Esophagus squamous epithelium (tissue), 5 donors: ENCODE measurements at places on chromosomes 2 and 18.

- DNase-seq: no peak
These were observed 10.9 kb downstream of the ANKRD23 start for GRCh38 chr2:96832754-96833507.

DNA sequence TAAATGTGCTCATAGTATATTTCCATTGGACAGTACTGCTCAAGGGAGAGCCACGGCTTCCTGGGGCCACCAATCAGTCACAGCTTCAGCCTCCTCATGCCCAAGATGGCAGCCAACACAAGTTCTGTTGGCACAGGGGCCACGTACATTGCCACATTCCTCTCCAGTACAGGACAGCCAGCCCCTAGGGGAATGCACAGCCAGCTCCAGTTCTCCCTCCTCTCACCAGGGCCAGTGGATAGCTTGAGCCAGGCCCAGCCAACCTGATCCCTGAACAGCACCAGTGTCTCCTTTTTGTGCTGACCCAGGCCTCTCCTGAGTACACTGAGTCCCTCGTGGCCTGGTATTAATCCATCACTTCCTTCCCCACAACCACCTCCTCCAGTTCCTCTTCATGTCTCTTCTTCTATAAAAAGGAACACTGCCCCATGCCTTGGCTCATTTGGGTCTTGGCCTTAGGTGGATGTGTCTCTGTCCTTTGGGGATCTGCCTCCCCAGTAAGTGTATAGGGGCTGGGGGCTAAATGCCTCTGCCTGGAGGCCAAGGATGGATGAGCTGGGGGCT lies 168.7 kb downstream of the TNS1 start:
- no peak for DNase-seq

DNA sequence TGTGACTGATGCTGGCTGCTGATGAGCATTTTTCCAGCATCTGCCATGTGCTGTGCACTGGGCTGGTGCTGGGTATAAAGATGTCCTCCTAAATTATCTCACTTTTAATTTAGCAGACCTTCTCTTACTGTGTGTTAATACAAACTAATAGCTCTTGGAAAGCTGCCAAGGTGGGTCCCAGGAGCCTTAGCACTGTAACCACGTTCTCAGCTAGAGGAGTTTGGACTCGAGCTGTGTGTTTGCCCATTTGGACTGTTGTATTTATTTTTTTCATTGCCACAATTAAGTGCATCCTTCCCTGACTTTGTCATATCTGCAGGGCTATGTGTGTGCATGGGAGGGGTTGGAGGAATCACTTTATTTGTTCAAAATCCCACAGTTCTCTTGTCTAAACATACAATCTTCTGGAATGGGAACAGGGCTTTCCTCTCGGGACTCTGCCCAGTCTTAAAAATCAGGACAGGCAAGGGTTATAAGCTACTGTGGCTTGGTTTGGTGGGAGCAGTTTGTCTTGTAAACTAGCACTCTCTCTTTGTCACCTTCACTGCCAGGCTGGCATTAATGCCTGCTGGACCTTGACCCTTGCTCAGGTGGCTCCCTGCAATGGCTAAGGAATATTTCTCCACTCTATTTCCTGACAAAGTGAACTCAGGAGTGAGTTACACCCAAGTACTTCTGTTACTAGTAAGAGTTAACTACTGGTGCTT lies 129.7 kb upstream of the MGAT5 start:
- no peak for DNase-seq

GRCh38 chr18:39435209-39435608 lies 1869.6 kb upstream of the CELF4 start:
- no peak for DNase-seq

DNA sequence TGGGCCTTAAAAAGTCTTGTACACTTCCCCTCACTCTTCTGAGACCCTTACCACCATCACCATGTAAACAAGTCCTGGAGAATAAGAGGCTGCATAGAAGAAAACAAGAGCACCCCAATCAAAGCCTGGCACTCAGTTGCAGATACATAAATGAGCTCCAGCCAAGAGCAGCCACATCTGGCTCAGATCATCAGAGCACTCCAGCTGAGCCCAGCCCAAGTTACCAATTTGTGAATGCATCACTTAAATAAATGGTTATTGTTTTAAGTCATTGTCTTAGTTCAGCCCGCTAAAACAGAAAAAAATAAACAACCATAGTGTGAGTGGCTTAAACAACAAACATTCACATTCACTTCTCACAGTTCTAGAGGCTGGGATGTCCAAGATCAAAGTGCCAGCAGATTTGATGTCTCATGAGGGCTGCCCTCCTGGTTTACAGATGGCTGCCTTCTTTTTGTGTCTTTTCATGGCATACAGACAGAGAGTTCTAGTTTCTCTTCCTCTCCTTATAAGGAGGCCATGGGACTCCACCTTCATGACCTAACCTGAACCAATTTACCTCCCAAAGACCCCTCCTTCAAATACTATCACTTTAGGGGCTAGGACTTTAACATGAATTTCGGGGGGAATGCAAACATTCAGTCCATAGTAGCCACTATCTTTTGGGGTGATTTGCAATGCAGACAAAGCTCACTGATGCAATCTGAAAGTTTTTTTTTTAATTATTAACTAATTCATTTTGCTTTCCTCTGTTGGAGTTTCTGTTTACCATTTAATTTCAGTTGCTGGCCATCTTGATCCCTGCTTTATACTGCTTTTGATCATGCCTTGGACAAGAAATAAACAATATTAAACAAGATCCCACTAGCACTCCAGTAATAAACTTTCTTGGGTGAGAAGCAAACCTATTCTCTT lies 187.5 kb upstream of the ACVR2A start:
- DNase-seq: no peak

- DNase-seq: no peak
These were observed 62.1 kb upstream of the REL start for GRCh38 chr2:60819155-60819862.

GRCh38 chr2:219296142-219296541 lies 13.1 kb downstream of the PTPRN start:
- DNase-seq: no peak

DNA sequence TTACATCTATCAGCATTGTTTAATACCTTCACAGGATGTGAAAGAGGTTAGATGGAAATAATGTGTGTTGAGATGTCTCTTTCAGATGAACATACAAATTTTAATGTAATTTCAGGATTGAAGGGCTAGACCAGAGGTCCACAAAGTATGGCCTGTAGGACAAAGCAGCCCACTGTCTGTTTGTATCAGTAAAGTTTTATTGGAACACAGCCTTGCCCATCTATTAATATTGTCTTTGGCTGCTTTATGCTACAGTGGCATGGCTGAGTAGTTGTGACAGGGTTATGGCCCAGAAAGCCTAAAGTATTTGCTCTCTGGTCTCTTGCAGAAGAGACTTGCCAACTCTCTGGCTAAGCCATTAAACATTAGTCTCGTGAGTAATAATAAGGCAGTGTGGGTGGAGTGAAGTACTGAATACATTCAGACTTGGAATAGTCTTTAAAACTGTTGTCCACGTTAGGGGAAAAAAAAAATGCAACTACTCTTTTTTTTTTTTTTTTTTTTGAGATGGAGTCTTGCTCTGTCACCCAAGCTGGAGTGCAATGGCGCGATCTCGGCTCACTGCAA lies 74.5 kb upstream of the NOSTRIN start:
- no peak for DNase-seq

DNA sequence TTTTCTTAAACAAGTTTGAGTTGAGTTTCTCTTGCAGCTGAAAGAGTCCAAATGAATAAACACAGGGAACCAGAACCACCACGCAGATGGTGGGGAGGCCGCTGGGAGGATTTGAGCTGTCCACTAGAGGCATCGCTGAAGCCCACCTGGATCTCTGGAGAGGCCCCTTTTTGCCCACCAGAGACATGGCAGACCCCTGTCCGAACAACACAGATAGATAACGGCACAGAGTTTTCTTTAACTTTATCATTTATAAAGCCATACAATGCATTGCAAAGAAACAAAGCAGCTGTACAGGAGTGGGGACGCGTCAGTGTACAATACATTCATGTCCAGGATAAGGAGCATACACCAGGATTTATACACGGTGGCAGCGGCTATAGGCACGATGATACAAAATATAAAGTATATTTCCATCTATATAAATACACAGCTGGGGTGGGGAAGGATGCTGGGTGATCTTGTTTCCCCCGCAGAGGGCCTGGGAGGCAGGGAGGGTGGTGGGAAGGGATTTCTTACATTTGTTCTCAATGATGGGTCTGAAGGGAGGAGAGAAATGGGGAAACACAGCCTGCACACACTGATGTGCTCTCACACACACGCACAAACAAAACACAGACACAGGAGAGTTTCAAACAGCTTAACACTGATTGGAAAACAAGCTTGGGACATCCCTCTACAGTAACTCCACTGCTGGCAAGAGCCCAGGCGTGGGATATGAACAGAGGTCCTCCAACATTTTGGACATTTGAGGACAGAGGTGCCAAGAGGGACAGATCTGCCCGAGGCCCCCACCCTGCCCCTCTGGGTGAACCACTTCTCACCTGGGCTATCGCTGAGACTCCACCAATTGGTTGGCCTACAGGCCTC lies 203.0 kb downstream of the TNS1 start:
- no peak for DNase-seq

GRCh38 chr2:178205853-178206521 lies 11.7 kb downstream of the OSBPL6 start:
- DNase-seq: no peak

- no peak for DNase-seq
These were observed 194.4 kb upstream of the SPRED2 start for GRCh38 chr2:65626831-65627230.

DNA sequence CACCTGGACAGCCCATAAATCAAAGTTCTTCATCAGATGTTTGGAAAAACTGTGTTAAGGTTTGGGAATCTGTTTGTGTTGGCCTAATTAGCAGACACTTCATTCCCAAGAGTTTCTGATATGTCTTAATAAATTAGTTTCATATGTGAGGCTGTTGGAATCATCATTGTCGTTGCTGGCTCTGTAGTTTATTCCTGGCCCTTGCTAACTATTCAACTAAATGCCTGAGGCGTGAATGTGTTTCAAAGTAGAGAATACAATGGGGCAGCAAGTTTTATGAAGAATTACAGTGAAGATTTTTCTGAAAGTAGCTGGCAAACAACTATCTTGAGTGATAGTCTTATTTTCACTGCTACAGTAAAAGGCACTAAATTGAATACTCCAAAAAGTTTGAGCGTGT lies 141.1 kb downstream of the PARD3B start:
- no peak for DNase-seq

GRCh38 chr2:238970553-238971081 lies 122.7 kb downstream of the TWIST2 start:
- DNase-seq: no peak

DNA sequence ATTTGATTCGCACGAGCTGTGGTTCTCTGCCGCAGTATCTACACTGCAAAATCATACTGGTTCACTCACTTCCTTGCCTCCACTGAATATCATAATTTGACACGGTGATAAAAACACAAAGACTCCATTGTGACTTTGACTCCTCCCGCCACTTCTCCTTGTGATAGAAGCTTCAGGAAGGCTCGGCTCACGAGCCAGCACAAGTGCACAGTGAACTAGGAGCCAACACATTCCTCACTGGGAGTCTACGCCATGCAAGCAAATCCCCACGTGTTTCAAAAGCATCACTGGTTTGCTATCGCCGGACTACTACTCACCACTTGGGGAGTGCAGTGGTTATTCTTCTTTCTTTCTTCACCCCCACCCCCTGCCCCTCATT lies 293.3 kb upstream of the PARD3B start:
- DNase-seq: no peak

GRCh38 chr2:46701152-46701551 lies 214.5 kb downstream of the MCFD2 start:
- DNase-seq: no peak

GRCh38 chr18:60279391-60279790 lies 93.2 kb downstream of the MC4R start:
- no peak for DNase-seq

GRCh38 chr2:139142252-139142880 lies 362.2 kb upstream of the NXPH2 start:
- DNase-seq: no peak

- DNase-seq: no peak
These were observed 8.3 kb upstream of the IL1RN start for GRCh38 chr2:113119111-113119510.

DNA sequence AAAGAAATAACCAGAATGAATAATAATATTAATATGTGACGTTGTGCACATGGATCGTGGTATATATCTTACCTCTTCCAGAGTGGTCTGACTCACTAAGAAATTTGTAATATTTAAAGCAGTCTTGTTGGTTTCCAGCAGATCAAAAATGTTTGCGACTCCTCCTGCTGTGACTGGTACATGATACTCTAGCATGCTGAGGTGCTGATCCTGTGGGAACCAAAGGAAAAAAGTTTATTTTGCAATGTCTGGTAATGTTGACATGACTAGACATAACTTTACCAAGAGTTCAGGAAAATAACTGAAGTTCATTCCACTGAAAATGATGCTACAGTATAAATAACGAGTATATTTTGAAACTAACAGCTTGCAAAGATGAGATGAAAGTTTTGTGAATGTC lies 124.5 kb upstream of the BARD1 start:
- no peak for DNase-seq

DNA sequence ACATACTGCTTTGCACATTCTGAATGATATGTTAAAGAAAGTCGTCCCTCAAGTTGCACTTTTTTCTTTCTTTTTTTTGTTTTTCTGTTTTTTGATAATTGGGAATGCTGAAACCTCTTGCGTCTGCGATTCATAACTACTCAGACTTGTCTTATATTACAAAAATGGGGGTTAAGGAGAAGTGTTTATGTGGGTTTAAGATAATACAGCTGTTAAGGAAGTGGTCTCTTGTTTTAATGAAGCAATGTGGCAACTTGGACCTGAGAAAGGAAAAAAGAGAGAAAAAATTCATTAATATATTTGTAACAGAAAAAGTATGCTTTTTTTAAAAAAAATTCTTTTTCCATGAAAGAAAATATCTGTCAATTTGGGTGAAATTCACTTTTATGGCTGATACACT lies 268.5 kb upstream of the CCDC68 start:
- no peak for DNase-seq

DNA sequence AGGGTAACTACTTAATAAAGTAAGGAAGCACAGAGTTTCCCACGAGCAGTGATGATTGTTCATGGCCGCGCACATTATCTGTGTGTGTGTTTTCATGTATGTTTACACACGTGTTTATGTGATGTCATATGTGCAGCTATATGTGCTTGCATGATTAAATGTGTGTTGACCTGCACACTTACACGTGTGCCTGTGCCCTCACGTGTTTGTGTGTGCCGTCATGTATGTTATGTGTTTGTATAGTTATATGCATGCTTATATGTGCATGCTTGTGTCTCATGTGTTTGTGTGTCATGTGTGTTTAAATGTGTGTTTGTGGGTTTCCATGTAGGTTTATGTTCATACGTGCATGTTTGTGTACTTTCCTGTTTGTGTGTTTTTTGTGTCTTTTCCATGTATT lies 782.3 kb downstream of the GALR1 start:
- no peak for DNase-seq
